ENCODE measurements at places on chromosomes 7 and 10.

DNA sequence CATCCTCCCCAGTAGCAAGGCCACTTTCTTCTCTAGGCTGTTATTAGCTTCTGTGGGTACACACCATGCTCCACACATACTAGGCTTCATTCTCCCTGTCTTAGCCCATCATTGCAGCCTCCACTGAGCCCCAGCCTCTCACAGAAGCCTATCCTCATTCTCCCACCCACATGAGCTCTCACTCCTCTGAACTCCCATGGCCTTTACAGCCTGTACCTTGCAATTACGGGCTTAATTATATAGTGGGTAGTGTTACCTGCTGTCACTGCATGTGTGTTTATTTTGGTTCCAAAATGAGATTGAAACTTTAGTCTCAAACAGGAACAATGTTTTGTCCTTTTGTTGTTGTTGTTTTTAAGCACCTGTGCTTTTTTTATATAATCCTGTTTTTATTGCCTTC is 460.0 kb downstream of the KCNMA1 start:
- DNase-seq: no peak

DNA sequence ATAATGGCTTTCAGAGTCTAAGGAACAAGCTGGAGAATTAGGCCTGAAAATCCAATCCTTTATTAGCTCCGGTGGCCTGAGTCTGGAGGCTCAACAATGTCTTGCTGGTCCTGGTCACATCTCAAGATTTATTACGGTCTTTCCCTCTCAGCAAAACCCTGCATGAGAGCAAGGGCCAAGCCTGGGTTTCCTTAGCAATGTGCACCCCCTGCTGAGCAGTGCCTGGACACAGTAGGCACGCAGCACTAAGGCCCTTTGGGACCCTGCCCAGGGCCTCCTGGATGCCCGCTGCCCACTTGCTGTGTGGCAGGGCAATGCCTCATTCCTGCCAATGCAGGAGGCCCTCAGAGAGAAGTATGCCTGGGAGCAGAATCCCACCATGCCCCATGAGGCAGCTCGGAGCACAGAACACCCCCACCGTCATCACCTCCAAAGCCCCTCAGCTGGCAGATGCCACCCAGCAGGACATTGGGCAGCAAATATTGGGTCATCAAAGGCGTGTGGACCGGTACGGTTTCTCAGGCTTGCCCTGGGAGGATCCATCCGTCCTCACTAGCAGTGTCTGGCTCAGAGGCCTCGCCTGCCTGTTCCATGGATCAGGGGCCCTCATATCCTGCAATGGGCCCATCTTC is 156.4 kb downstream of the OAT start:
- no peak for DNase-seq

DNA sequence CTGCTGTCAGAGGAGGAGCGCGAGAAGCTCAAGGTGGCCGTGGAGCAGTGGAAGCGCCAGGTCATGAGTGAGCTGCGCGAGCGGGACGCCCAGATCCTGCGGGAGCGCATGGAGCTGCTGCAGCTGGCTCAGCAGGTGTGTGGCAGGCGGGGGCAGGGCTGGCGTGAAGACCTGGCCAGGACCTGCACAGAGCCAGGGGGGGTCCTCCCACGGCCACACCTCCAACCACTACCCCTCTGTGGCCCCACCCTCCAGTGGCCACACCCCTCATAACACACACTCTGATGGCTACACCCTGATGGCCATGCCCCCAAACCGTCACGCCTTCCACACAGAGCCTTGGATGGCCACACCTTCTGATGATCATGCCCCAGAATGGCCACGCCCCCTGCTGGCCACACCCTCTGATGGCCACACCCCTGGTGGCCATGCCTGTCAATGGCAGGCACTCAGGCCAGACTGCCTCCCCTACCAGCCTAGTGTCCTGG is 23.4 kb upstream of the DPYSL4 start:
- DNase-seq: no peak

DNA sequence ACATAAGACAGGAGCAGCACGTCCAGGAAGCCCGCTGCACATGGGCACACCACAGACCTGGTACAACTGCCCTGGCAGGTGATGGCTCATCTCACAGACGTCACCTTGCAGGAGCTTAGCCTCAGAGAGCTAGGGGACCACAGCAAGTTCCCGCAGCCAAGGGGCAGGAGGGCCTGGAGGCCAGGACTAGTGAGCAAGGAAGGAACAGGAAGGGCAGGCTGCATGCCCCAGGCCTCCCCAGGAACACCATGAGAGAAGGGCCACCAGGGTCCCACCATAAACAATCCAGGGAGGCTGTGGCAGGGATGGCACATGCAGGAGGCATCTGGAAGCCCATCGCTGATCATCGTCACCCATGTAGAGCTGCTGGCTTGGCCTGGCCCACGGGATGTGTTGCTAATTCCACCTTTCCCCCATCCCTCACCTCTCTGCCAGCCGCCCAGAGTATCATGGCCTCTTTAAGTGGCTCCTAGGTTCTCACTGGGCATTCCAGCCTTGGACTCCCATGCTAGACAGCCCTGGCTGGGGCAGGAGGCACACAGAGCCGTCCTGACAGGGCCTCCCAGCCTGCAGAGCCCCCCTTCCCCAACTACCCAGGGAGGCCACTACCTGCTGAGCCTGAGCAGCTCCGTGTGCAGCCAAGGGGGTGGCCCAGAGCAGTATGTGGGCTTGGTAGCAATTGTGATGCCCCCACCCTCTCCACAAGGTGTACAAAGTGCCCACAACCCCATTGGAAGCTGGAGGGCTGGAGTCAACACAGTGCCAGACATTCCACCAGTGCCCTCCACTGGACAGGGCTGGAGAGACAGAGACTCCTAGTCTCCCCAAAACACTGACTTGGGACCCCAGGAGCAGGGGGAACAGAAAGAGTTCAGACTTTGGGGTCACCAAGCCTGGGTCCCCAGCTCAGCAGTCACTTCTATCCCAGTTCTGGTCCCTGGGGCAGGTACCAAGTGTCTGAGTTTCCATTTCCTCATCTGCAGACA is 35.5 kb downstream of the GRID1 start:
- no peak for DNase-seq
